Dermis microvascular lymphatic vessel endothelial cell (primary cell): ENCODE measurements at places on chromosomes 12 and 14.
A peak's percentile ranks its signal among the peaks of the same experiment; 100 is the strongest.

DNA sequence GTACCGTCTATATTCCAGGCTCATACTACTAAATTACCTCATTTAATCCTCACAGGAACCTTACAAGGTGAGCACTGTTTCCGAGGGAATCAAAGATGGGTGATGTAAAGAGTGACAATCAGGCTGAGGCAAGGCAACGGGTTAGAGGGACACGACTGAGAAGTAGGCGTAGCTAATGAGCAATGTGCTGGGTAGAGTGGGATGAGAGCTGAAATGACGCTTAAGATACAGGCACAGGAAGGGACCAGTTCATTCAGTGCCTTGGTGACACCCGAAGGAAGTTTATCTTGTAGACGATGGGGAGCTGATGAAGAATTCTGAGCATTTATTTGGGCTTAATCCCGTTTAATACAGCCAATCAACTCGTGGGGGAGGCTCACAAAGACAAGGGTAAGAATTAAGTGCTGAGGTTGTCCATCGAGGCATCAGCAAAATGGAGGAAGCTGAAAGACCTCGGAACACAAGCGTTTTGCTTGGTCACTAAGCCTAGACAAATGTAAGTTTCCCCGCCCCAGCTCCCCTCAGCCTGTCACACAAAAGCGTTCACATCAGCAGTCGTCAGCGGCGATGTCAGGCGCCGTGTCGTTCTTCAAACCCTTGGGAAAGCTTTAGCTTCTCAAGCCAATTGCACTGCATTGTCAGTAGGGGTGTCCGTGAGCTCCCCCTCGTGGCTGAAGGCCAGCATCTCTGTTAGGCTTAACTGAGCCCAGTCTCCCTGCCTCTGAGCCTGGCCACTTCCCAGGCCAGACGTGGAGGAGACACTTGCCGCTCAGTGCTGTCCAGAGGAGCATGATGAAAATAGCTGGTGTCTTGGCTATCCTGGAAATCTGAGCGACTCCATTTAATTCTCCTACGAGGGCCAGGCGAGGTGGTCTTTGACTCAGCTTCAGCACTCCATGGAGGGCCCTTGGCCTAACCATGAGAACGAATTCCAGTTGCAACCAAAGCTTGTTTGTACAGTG lies 288.5 kb upstream of the G2E3 start:
- peak; percentile 49 for DNase-seq

DNA sequence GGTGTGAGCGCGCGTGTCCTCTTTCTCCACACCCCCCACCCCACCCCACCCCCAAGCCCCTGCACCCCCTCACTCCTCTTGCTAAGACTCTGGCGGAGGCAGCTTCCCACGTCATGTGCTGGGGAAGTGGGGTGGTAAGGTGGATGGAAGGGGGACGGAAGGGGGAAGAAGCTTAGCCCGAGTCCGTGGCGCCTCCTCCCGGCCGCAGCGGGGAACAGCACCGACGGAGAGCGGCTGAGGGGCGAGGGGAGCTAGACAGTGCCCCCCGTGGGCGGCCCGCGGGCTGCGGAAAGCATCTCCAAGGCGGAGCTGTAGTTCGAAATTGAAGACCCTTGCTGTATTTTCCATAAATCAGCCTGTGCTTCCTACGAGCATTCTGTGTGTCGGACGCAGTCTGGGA lies 588 bp upstream of the GRIN2B start:
- DNase-seq: no peak

- no peak for DNase-seq
Observed at GRCh38 chr12:54932691-54933090, 51.9 kb downstream of the TESPA1 start.

DNA sequence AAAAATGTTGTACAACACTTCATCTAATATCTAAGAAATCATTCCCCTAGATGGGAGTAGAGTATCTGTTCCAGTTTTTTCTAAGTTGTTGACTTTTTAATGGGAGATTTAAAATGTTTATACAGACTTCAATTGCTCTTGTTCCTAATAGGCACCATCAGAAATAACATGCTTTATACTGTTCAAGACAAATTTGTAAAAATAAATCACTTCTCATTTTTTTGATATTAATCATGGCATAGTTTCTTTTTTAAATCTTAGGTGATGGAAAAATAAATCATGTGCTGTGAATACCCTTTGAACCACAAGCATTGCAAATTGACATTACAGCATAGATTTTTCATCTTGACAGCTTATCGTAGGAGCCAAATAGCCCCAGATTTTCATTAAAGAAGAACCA lies 473.5 kb upstream of the MGAT4C start:
- no peak for DNase-seq

DNA sequence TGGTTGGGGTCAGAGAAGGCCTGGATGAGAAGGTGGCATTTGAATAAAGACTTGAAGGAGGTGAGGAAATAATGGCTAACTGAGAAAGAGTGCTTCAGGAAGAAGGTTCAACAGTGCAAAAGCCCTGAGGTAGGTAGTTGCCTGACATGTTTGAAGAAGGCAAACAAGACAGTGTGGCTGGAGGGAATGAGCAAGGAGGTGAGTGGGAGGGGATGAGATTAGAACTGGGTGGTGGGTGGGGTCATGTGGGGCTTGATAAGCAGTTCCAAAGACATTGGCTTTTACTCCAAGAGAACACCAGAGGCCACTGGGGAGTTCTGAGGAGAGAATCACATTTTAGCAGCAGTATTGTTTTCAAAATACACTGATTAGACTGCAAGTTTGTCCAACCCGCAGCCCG lies 50.5 kb downstream of the HSPB8 start:
- no peak for DNase-seq

DNA sequence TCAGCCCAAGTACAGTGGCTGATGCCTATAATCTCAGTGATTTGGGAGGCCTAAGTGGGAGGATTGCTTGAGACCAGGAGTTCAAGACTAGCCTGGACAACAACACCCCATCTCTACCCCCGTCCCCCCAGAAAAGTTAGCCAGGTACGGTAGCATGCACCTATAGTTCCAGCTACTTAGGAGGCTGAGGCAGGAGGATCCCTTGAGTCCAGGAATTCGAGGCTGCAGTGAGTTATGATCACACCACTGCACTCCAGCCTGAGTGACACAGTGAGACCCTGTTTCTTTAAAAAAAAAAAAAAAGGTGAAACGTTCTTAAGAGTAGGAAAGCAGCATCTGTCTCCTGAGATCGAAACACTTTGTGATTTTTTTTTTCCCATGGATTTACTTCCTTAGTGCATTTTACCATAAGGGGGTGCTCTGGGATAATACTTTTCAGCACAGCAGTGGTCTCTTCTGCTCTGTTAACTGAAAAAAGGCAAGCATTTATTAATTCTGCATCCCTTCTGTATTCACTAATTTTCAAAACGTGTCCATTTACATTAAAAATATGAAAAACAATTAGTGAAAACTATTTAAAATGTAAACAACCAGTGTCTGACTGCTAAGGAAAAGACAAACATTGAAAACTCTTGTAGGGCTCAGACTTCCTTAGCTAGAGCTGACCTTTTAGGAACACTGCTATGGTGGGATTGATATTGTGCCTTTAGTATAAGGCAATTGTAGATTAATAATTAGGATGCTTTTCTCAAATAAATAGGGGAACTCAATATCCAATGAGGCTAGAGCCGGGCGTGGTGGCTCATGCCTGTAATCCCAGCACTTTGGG lies 31.2 kb upstream of the USP44 start:
- DNase-seq: peak; percentile 81

- DNase-seq: no peak
Observed at GRCh38 chr12:51012570-51013236, 13.5 kb downstream of the SLC11A2 start.

DNA sequence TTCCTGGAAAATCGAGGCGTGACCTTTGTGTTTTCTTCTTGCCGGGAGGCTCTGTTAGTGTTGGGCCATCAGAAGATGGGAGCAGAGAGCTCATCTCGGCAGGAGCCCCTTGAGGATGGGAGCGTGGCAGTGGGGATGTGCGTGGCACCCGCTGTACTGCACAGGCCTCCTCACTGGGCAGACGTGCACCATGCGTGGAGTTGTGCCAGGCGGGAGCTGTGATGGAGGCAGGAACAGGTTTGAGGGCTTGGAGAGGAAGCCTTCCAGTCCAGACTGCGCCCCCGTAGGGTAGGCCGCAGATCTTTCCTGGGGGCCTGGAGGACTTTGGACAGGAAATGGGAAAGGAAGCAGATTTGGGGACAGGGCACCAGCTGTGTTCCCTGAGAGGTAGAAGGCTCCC lies 197.5 kb downstream of the TSPAN9 start:
- no peak for DNase-seq

GRCh38 chr12:56641219-56641618 lies 4.6 kb downstream of the ATP5F1B start:
- no peak for DNase-seq

- no peak for DNase-seq
Observed at GRCh38 chr14:91284791-91285548, 40.5 kb upstream of the GPR68 start.

DNA sequence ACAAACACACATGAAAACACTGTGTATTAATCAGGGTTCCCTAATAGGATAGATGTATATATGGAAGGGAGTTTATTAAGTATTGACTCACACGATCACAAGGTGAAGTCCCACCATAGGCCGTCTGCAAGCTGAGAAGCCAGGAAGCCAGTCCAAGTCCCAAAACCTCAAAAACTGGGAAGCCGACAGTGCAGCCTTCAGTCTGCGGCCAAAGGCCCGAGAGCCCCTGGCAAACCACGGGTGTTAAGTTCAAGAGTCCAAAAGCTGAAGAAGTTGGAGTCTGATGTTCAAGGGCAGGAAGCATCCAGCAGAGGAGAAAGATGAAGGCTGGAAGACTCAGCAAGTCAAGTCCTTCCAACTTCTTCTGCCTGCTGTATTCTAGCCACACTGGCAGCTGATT lies 1085.0 kb upstream of the TMEM132C start:
- DNase-seq: no peak

- DNase-seq: peak; percentile 3
Observed at GRCh38 chr12:108193917-108194316, 64.8 kb downstream of the WSCD2 start.

- no peak for DNase-seq
Observed at GRCh38 chr12:106074361-106074705, 64.4 kb downstream of the NUAK1 start.

DNA sequence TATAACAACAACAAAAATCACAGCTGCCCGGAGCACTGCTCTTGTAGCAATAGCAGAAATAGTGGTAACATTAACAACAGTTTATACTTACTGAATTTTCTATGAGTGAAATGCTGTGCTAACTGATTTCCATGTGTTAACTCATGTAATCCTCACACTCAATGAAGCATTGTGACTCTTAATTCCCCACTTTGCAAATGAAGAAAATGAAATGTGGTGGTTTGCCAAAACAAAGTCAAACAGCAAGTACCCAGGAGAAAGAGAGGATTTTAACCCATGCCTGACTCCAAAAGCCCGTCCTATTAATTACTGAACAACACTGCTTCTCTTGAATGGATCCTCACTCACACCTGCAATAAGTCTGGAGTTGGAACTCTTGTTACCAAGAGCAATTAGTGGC lies 123.5 kb downstream of the MED13L start:
- no peak for DNase-seq
